Ascending aorta (tissue), 2 donors: ENCODE measurements at places on chromosomes 3 and 15.

DNA sequence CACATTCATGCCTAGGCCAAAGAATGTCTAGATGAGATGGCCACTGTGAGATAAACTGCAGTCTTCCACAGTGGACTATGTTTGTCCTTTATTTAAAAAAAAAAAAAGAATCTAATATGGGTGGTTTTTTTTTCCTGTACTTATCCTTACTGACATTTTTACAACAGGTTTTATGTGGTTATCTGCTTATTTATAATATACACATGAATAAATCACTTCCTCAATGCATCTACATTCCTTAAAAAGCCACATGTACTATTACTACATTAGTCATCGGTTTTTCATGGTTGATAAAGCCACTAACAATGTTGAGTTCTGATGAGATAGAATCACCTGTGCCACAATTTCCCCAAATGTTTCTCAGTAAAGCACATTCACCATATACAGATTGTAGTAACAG, 341.3 kb upstream of the THBS1 start:
- DNase-seq: no peak

GRCh38 chr15:43150191-43150929, 17.0 kb downstream of the TMEM62 start:
- DNase-seq: no peak

GRCh38 chr3:148940983-148941382, 50.4 kb upstream of the GYG1 start:
- no peak for DNase-seq

GRCh38 chr15:39936681-39937080, 2.8 kb downstream of the EIF2AK4 start:
- DNase-seq: no peak

GRCh38 chr3:16523778-16524177, 10.3 kb upstream of the RFTN1 start:
- no peak for DNase-seq

DNA sequence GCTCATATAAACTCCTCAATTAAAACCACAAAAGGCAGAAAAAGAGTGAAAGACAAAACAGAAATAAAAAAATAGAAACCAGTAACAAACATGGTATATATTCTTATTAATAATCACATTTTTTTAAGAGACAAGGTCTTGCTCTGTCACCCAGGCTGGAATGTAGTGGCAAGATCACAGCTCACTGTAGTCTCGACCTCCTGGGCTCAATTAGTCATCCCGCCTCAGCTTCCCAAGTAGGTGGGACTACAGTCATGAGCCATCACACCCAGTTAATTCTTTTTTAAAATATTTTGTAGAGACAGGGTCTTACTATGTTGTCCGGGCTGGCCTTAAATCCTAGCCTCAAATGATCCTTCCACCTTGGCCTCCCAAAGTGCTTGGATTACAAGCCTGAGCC, 37.1 kb downstream of the FAM240A start:
- no peak for DNase-seq

DNA sequence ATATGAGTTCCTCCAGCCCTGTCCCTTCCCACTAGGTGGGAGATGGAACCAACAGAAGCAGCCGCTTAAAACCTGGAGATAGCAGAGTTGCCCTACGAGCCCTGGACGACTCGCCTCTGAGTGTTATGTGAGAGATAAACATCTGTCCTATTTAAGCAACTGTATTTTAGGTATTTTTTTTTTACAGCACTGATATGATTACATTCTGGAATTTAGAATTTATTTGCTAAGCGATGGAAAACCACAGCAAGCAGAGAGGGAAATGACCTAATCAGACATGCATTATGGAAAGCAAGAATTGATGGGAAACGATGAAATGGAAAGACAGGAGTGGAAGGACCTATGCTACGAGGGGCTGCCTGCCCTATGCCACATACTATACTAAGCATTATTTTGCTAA, 379.0 kb upstream of the IL12A start:
- DNase-seq: no peak
